ENCODE measurements at places on chromosomes 11 and 22. TPM values are rescaled to one million over a fixed set of nuclear protein-coding genes. Genes with fewer than 3 reads are reported as not detected.

GRCh38 chr11:59423835-59424234 lies 2.4 kb downstream of the OR5A2 start:
- no peak for DNase-seq

DNA sequence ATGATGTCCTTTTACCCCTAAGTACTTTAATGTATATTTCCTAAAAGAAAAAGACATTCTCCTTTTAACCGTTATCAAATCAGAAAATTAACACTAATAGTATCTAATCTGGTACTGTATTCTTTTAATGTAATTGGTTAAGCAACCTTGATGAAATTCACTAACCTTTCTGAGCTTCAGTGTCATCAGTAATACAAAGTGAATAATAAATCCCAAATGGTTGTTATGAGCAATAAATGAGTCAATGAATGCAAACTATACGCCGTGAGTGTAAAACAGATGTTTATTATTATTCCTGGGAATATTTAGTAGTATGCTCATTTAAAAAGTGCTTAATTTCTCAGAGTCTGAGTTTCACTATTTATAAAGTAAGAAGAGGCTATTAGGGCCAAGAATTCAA lies 21.5 kb downstream of the UEVLD start:
- DNase-seq = no peak

GRCh38 chr11:102575012-102575411 lies 44.5 kb upstream of the MMP7 start:
- no peak for DNase-seq

GRCh38 chr11:96265220-96265737 lies 77.7 kb downstream of the MAML2 start:
- no peak for DNase-seq

GRCh38 chr11:79045800-79046304 lies 395.0 kb downstream of the TENM4 start:
- no peak for DNase-seq

- no peak for DNase-seq
Measured at GRCh38 chr22:29998627-29999384, 81.5 kb upstream of the HORMAD2 start.

GRCh38 chr11:108608548-108608947 lies 15.0 kb upstream of the EXPH5 start:
- DNase-seq = no peak

GRCh38 chr11:132604431-132604830 lies 927.9 kb downstream of the OPCML start:
- DNase-seq = no peak

- DNase-seq = no peak
Measured at GRCh38 chr11:727281-727701, 20.0 kb upstream of the TALDO1 start.

- no peak for DNase-seq
Measured at GRCh38 chr11:79110796-79111195, 330.0 kb downstream of the TENM4 start.

- DNase-seq = no peak
Measured at GRCh38 chr11:119251114-119251513, 45.0 kb downstream of the CBL start.

GRCh38 chr11:94722735-94723134 lies 45.4 kb upstream of the AMOTL1 start:
- no peak for DNase-seq

GRCh38 chr11:10158461-10158860 lies 135.6 kb downstream of the SBF2 start:
- no peak for DNase-seq

GRCh38 chr11:29310725-29311342 lies 706.0 kb downstream of the KCNA4 start:
- DNase-seq = no peak

GRCh38 chr22:19665784-19666672 lies 48.3 kb upstream of the SEPTIN5 start:
- DNase-seq = no peak

GRCh38 chr11:114478001-114478410 lies 38.7 kb downstream of the REXO2 start:
- DNase-seq = no peak

GRCh38 chr11:124670732-124671131 lies 2.8 kb downstream of the SIAE start:
- DNase-seq = no peak

DNA sequence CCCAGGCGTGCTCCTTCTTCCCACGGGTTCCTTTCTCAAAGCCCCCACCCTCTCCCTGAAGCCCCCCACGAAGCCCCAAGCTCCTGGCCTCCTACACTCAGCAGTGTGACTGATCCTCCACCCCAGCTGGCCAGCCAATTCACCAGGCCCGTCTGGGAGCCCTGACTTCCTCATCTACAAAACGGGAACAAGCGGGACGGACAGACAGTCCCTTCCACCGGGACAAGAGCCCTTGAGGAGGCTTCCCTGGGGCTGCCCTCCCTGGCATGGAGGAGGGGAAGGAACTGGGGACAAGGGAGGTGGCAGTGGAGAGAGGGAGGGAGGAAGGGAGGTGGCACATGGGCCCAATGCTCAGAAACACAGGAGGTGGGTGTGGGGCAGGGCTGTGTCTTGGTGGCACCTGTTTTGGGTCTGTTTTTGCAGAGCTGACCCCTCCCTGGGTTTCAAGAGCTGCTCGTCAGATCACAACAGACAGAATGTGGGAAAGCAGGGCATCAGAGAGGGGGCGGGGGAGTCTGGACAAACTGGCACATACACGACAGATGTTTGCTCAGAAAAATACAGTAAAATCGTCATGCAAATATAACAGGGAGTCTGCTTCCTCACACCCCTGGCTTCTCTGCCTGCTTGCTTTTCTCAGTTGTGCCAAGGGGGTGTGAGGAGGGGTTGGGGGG lies 56.8 kb downstream of the ELFN2 start:
- peak; percentile 72 for DNase-seq

GRCh38 chr11:129911298-129911697 lies 15.9 kb upstream of the NFRKB start:
- no peak for DNase-seq

DNA sequence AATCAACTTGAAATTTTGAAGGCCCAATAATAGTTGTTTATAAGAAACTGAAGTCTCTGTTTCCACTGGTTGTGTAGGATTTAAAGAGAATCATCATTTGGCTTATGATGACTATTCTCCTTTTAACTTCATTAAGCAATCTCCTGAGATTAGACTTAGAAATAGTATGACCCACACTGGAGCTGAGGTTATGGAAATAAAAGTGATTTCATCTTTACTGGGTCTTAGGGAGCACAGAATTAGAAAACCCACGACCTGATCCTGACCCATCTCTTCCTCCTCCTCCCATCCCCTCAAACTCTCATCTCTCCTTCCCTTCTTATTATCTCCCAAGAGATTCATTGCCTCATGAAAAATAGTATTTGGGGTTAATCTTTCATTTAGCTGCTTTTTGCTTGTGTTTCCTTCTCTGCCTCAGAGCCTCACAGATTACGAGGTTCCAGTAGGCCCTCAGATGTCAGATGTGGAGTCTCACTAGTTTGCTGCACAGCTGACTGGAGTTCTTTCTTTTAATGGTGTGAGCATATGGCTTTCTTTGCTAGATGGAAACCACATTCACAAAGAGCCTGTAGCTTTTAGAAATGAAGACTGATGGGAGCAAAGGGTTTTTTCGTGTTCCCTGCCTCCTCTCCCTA lies 85.0 kb downstream of the ALX4 start:
- no peak for DNase-seq

Gene SEC14L6
- not detected for total RNA-seq

Gene IL10RA
- 6.2 TPM for total RNA-seq

Gene COA4
- total RNA-seq = 46.5 TPM

Gene MOGAT2
- 0.13 TPM for total RNA-seq

Gene SERHL2
- total RNA-seq = 2.4 TPM

Gene CECR2
- total RNA-seq = 5.5 TPM

Gene CRYAB
- total RNA-seq = 6,403 TPM

Gene CDC45
- total RNA-seq = 0.62 TPM

Gene MRGPRF
- 4.9 TPM for total RNA-seq
